ENCODE measurements at places on chromosomes 16 and 17.

DNA sequence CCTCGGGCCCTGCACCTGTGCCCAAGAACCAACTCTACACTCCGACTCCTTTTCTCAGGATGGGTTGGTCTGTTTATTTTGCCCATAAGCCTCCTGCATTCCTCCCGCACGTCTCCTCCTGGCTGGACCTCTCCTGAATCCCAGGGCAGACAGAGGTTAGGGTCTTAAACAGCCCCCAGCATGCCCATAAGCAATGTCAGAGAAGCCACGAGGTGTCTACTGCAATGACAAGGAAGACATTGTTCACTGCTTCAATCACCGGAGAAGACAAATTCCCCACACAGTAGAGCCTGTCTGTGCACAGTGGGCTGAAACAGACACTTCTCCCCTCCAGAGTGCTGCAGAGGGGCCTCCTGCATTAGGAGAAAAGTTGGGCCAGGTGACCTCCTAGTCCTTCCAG lies 230.6 kb upstream of the RPL38 start:
- DNase-seq = no peak

DNA sequence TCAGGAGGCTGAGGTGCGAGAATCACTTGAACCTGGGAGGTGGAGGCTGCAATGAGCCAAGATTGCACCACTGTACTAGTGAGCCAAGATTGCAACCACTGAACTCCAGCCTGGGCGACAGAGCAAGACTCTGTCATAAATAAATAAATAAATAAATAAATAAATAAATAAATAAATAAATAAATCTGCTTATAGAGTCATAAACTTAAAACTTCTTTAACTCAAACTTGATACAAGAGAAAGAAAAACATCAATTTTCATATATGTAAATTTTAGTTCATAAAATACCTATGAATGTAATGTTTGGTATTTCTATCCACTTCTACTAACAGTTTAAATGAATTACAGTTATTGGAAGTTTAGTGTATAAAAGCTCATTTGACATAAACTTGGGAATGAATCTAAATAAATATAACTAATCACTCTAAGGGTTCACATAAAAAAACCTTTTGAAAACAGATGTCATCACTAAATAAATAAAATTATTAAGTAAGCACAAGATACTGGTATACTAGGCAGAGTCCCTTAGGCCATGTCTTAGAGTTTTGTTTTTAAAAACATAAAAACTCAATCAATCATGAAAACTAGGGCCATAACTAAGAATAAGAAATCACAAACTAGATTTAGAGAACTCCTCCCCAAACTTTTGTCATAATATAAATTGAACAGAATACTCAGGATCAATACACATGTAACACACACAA lies 54.1 kb downstream of the SMURF2 start:
- no peak for DNase-seq

- no peak for DNase-seq
These were observed 90.3 kb upstream of the XYLT1 start for GRCh38 chr16:17561056-17561455.

GRCh38 chr17:73943416-73944110 lies 259.9 kb upstream of the RPL38 start:
- DNase-seq = no peak

DNA sequence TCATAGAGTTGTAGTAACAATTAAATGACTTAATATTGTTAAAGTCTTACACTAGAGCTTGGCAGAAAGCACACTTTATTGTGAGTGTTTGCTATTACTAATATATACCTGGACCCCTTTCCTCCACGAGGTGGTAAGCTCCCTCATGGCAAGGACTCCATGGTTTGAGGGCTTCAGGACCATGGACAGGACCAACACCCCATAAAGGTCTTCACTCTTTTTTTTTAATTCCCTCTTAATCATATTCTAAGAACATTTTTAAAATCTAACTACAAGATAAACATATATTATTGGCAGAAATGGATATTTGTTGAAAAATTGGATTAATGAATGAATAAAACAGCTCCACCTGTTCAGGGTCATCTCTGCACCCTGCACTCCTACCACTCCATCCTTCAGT lies 154.5 kb downstream of the CBLN1 start:
- DNase-seq = no peak

DNA sequence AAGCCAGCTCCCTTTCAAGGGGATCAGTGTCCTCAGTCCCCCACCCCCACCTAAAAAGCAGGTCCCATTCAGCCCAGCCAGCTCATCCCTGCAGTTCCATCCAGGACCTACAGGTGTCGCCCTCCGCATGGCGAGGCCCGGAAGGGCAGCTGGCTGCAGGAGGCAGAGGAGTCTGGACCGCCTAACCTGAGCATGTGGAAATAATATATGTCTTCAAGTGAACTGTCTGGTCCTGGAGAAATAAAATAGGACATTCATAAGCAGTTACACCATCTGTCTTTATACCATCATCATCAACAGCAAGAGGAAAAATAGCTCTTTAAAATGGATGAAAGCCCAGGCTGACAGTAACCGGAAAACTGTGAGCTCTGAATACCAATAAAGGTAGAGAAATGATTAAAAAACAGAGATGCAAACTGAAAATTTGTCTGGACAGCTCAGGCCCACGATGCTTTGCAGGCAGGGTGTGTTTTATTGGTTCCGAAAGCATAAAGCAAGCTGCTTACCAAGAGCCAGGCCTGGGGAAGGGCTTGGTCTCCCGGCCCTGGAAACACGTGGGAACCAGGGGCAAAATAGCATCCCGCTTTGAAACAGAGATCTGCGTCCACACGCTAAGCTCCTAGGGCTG lies 215.2 kb downstream of the ZFHX3 start:
- peak; percentile 81 for DNase-seq

DNA sequence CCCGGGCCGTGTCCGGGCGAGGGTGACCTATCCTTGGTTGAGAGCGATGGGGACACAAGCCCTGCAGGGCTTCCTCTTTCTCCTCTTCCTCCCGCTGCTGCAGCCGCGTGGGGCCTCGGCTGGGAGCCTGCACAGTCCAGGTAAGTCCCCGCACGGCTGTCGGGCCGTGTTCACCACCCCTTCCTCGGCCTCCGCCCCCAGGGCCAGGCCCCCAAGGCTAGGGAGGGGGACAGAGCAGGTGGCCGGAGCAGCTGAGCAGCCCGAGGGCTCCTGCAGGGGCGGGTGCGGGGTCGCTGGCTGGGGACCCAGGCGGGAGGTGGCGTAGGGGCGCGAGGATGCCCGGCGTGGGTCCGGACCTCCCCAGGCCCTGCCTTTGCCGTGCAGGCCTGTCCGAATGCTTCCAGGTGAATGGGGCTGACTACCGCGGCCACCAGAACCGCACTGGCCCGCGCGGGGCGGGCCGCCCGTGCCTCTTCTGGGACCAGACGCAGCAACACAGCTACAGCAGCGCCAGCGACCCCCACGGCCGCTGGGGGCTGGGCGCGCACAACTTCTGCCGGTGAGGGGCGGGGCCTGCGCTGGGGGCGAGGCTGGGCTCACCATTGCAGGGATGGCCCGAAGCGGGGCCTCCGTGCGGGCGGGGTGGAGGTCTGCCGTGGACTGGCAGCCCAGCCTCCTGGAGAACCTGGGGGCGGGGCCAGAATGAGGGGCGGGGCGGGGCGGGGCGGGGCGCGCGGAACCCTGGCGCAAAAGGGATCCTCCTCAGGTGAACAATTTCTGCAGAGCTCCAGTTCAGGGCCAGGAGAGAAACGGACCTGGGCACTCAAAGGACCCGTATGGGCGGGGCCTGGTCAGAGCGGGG lies 631 bp downstream of the KREMEN2 start:
- DNase-seq = no peak

GRCh38 chr17:45405250-45406086 lies 27.2 kb downstream of the ARHGAP27 start:
- DNase-seq = no peak

- no peak for DNase-seq
These were observed 433.9 kb upstream of the MAF start for GRCh38 chr16:80034469-80034826.

GRCh38 chr17:80971704-80972304 lies 19.8 kb upstream of the CHMP6 start:
- no peak for DNase-seq

DNA sequence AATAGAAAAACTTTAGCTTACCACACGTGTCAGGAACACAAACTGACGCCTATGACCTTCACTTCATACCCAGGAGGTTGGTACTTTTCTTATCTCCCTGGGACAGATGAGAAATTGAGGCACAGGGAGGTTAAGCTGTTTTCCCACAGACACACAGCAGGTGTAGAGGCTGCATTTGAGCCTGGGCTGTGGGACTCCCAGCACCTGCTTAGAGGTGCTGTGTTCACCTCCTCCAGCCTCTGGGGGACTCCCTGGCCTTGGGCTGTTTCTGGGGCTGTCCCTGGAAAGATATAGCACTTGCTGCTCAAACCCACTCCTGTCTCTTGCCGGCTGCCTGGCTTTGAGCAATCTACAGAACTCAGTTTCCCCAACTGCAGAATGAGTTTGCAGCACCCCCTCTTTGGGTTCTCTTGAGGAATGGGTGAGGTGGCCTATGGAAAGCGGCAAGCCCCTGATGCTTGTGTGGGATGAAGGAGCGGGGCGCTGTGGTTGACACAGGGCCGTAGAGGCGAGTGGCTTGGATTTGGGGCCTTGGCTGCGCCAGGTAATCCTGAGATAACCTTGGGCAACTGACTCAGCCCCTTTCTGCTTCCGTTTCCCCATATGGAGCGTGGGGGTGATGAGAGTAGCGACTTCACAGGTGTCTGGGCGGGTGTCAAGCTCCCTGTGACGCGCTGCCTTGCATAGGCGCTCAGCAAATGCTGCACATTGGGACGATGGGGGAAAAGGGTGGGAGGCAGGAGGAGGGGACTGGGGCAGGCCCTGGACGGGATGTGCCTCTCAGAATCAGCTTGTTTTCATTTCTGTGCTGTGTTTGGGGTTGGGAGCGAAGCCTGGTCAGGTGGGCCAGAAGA lies 104.5 kb upstream of the CIBAR2 start:
- no peak for DNase-seq

DNA sequence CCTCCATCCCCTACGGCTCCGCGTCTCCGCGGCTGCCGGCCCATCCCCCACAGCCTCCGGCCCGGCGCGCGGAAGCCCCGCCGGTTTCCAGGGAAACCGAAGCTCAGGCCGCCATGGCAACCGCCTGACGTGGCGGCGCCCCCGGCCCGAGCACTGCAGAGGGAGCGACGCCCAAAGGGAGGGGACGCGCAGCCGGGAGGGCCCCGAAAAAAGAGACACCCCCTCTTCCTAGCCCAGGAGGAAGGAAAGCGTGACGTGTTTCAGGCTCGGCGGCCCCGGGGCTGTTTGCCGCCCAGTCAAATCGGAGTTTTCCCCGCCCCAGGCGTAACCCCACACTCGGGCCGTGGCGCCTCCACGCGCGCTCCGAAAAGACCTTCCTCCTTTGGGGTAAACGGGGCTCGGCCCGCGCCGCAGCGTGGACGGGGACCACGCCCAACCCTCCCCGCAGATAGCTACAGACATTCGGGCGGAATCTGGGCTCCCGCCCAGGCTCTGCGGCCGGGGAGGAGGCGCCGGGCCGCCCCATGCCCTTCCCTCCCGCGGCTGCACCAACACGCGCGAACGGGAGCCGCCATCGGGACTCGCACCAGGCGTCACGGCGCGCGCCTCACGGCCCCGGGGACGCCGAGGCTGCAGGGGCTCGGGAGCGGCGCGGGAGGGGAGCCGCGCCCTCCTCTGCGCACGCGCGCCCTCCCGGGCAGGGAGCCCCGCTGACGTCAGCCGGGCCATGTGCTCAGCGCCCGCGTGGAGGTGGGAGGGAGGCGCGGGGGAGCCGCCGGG lies 7.5 kb downstream of the MNT start:
- peak; percentile 85 for DNase-seq

DNA sequence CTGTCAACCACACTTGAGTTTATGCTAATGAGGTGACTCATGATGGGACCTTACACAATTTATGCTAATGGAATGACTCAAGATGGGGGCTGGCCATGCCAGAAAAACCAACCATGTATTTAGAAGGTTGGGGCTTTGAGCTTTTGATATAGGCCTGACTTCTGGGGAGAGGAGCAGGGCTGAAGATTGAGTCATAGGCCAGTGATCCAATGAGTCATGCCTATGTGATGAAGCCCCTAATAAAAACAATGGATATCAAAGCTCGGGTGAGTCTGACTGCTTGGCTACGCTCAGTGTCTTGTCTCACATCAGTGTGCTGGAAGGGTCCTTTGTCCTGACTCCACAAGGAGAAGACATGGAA lies 7.3 kb downstream of the MFSD6L start:
- DNase-seq = peak; percentile 52

DNA sequence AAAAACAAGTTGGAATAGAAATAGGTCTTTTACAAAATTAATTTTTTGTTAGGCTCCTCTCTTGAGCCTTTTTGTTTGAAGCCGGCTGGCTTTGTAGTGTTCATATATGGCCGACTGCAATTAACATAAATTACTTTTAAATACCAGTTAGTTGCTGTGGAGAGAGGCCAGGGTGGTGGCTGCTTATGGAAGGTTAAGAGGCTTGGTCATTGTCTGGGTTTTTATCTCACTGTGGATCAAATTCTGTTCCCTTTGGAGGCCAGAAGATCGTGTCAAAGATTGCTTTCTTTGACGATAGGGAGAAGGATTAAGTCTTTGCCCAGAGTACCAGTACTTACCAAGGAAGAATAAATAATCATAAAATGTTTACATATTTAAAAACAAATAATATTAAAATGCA lies 39.9 kb downstream of the MSI2 start:
- no peak for DNase-seq

DNA sequence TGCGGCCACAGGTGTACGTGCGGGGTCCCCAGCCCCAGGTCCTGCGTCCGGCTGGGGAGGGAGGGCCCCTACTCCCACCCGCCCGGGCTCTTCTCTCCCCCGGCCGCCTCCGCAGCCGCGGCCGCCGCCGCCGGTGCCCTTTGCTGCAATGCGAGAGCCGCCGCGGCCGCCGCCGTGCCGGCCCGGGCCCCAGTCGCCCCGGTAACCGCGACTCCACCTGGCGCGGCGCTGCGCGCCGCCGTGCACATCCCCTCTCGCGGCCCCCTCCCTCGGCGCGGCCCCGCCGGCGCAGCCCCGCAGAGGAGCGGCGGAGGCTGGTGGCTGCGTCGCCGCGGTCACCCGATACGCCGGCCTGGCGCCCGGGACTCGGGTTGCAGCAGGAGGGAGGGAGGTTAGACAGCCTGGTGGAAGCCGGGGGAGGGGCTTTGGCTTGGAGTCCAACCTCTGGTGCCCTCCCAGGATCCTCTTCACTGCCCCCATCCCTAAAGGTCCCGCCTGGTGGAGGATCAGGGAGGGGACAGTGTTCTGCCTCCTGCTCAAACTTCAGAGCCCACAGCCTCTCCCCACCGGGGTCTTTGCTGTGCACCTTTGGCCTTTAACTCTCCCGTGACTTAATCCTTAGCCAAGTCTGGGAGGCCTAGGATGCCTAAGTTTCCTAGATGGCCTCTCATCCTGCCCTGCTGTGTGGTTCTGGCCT lies 32.9 kb downstream of the SRCIN1 start:
- no peak for DNase-seq

GRCh38 chr16:54933281-54934011 lies 2.8 kb downstream of the IRX5 start:
- DNase-seq = no peak

DNA sequence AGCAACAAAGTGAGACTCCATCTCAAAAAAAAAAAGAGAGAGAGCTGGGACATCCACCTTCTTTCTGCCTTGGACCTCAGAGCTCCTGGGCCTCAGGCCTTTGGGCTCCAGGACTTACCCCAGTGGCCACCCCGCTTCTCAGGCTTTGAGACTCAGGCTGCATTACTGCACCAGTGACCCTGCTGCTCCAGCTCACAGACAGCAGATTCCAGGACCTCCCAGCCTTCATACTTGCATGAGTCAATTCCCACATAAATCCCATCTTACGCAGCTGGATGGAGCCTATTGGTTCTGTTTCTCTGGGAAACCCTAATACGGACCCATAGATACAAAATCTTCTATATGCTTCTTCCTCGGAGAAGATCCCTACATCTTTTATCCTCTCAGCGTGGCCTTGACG lies 2.1 kb upstream of the CEP295NL start:
- DNase-seq = no peak

- no peak for DNase-seq
These were observed 40.6 kb upstream of the ZC3H18 start for GRCh38 chr16:88529596-88529995.

Measured in fibroblast of pulmonary artery (primary cell).